ENCODE measurements at places on chromosomes 3 and 15.
A peak's percentile ranks its signal among the peaks of the same experiment; 100 is the strongest.

GRCh38 chr3:141546081-141546480 is 59.3 kb downstream of the RASA2 start:
- DNase-seq, result no peak

GRCh38 chr3:59663076-59663850 is 613.4 kb upstream of the CFAP20DC start:
- DNase-seq, result no peak

DNA sequence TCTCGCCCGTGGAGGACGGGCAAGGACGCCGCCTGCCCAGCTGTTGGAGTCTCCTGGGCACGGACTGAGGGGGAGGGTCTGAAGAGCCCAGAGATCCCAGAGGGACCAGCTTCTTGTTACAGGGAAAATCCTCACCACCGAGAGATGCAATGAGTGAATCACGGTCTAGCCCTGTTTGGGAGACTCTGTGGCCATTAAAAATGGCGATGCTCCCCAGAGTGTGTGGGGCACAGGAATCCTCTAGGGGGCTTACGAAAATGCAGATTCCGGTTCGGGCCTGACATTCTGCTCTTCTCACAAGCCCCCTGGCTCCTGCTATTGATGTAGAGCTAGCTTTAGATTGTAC is 35.5 kb upstream of the EPHB3 start:
- DNase-seq, result no peak

DNA sequence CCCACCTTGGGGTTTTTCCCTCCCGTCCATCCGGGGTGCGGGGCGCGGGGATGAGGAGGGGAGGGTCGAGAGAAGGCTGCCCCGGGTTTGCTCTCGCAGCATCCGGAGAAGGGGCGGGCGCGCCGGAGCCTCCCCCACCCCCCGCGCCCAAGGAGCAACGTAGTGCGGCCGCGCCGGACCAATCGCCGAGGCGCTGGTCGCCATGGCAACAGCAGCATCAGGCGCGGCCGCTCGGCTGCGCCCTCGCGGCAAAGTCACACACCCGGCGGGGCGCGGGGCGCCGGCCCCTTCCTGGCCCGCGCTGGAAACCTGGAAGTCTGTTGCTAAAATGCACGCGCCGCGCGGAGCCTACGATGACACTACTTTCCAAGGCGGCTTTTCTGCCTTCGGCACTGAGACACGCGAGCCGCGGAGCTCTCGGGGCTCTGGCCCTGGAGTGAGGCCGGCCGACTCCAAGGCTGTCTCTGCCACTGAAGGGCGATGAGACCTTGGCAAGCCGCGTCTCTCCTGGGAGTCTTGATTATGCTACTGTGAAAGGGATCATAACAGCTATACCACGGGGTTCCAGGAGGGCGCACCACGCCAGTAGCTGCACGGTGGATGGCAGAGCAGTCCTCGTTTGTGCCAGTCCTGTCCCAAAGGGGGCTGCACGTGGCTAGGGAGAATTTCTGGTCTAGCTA is at the start of gene IQSEC1:
IQSEC1 (minus strand) TSS at position 104 of the 680 bp plus-strand sequence. CDS start 415 bp downstream, outside the sequence.
- no peak for DNase-seq

- no peak for DNase-seq
Measured at GRCh38 chr15:30954674-30955073, 36.8 kb downstream of the MTMR10 start.

GRCh38 chr15:85777250-85778106 is 17.2 kb downstream of the KLHL25 start:
- no peak for DNase-seq

GRCh38 chr15:68277131-68277602 is 378 bp upstream of the FEM1B start:
- no peak for DNase-seq

DNA sequence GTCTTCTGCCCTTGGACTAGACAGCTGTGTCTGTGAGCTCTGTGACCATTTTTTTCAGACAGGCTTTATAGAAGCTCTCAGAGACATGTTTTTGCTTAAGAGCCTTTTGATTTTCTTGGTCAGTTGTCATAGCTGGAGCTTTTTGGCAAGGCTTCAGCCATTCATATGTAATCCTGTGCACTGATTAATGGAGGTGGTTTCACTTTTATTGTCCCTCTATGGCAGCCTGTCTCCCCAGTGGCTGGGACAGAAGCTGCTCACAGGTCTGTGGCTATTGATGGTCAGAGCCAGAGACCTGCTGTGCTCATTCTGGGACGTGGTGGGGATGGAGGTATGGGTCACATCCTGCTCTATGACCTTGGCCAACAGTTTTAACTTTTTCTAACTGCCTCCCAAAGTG is 226.6 kb upstream of the LRRFIP2 start:
- no peak for DNase-seq

DNA sequence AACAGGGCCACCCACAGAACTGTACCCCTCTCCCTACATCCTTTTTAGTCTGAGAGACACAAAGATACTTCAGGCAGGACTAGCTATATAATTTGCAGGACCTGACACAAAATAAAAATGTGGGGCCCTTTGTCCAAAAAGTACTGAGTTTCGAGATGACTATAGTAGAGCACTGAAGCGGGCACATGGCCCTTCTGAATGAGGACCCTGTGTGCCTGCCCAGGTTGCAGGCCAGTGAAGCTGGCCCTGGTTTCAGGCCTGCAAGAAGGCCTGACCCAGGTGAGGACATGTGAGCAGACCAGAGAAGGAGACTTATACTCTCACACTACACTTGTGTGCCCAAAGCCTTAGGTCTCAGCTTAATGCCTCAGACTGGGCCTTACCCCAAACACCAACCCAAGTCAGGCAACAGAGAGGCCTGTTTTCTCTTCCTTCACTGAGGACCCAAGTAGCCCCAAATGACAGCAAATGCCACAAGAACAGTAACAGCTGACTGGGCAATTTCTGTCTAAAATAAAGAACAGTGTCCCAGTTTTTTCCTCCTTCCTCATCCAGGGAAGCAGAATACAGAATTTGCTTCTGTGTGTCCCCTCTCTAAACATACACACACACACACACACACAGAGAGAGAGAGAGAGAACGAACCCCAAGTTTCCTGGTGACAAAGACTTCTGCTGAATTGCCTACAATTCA is 100.9 kb upstream of the ARHGEF3 start:
- no peak for DNase-seq

- DNase-seq, result peak; percentile 12
Measured at GRCh38 chr15:65132878-65133547, 595 bp downstream of the PDCD7 start.

DNA sequence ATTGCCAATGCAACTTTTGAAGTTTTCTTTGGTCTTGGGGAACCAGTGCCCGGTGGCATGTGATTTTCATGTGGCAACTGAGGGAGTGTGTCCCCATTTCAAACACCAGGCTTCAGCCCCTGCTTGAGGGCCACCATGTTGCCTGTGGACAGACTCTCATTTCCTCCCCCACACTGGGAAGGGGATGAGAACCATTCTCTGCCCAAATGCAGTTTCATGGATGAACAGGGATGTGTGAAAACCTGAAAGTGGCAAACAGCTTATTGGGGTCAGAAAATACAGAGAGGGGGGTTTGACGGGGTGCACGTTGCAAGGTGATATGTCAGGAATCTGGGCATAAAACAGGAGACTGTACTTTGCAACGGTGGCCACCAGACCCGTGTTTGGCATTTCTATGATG is 6.3 kb downstream of the FAM107A start:
- no peak for DNase-seq

- no peak for DNase-seq
Measured at GRCh38 chr15:74349241-74349778, 18.1 kb downstream of the CYP11A1 start.

DNA sequence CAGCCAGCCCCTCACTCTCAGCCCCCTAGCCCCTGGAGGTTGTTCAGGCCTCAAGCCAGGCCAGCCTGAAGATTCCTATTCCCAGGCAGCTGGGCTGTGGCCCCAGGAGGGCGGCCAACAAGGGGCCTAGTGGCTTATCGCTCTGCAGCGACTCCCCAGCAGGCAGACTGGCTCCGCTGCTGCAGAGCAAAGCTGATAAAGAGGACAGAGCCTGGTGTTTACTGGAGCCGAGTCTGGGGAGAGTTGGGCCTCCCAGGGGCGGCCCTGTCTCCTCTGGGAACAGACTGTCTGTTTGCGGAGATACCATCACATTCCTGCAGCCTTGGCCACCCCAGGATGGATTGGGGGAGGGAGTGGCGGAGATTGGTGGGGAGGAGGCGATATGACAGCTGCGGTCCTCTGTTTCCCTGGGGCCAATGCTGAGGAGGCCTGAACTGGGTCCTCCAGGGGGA is 22.4 kb upstream of the SMAD6 start:
- DNase-seq, result peak; percentile 89

DNA sequence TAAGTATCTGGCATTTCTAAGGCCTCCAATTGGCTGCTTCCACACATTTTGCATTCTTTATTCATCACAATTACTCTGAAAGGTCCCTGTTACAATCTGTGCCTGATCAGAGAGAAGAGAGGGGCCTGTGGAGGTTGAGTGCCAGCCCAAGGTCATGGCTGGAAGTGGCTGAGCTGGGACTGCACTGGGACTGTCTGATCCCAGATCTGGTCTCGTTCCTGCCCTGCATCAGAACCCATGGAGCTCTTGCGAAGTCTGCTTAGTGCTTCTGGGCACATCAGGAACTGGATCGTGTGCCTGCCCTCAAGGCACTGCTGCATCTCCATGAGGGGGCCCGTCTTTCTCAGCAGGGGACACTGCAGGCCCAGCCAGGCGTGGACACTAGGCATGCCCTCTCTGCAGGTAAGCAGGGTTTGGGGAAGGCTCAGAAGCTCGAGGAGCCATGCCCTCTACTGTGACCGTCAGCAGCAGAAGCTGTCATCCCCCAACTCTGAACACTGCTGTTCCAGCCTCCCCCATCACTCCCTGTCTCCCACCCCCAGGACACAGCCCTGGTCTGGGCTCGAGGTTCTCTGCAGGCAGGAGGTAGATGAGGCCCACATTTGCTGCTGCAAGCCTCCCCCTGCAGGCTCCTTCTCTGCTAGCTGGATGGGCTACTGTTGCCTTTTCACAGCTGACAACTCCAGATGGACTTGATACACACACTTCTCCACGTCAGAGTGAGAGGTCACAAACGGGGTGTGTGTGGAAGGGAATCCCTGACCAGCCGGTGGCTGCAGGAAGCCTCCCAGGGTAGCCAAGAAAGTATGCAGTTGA is 96.5 kb upstream of the PRR23E start:
- DNase-seq, result no peak

DNA sequence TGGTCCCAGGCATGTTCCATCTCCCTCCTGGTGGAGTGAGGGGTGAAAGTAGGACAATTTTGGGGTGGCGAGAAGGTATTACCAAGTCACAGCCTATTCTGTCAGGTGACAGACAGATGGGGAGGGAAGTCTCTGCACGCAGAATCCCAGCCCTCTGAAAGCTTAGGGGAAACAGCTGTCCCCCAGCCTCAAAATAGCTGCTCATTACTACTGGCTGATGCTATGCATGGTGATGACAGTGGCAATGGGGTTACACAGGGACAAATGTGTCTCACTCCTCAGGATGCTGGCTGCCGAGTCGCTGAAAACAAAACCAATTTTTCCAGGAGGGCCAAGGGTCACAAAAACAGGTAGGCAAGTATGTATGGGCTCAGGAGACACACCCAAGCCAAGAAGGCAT is 68.8 kb upstream of the OXTR start:
- DNase-seq, result no peak

DNA sequence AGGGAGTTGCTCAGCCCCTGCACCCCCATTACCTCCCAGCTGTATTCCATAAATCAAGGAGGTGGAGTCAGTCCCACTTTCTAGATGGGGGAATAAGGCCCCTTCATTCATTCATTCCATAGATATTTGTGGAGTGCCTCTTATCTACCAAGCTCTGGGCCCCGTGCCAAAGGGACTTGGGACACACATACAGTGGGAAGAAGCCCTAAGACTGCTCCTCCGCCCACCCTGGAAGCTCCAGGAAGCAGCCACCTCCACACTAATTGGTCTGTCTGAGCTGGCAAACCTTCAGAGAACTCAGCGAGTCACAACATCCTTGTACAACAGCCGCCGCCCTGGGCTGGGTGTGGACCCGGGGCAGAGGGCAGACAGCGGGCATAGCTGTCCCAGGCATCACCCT is 6.4 kb downstream of the STRA6 start:
- peak; percentile 43 for DNase-seq

DNA sequence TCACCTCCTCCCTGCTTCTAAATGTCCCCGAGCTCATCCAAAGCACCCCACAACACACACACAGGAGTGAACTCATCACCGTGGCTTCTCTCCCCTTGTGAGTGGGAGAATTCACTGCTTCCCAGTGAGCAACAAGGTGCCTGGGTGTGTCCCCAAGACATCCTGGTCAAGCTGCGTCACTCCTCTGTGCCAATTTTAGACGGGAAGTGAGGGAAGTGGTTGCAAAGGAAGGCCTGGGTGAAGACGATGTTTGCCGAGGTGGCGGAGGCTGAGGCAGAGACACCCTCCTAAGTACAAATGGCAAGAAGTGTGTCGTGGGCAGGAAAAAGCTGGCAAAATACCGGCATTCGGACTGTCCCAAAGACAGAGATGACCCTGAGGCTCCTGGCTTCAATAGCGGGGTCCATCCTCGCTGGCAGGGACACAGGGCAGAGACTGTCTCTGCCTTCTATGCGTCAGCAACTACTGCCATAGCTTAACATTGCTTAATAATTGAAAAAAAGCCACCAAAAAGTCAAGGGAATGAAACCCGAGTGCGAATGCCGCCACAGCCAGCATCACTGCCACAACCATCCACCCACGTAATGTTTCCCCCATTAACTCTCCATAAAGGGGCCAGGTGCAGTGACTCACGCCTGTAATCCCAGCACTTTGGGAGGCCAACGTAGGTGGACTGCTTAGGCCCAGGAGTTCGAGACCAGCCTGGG is 72.8 kb downstream of the VGLL4 start:
- DNase-seq, result no peak

DNA sequence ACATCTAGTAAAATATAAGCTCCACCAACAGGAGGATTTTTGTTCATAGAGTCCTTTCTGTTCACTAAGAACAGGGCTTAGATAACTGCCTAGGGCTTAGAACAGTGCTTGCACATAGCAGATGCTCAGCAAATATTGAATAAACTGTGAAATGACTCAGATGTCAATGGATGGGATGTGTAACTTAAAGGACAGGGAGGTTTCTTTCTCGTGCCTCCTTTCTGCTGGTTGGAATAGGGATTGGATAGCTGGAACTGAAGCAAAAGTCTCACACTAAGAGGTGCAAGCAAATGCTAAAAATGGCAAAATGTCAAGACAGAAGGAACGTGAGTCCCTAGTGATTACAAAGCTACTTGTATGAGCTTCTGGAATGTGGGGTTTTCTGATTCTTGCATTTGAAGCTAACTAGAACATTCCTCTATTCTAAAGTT is 392.8 kb upstream of the WNT5A start:
- DNase-seq, result no peak

DNA sequence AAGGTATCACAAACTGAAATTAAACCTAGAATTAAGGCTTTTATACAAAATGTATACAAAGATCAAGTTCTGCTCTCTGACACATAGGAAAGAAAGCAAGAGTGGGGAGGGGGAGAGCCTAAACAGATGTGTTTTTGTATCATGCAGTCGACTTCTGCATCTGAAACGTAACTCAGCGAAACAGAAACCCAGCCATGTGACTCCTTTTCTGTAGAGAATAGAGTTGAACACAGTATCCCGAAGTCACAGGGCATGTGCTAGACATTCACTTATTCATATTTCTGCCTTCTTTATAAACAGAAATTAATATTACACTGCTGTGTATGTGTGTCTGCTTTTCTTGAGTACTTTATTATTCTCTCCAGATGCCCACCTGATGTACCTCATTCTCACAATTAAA is 121.0 kb downstream of the PDZRN3 start:
- no peak for DNase-seq

- DNase-seq, result peak; percentile 62
Measured at GRCh38 chr3:98343647-98344507, 9.8 kb upstream of the OR5K4 start.

- DNase-seq, result peak; percentile 12
Measured at GRCh38 chr3:45929042-45929679, 14.1 kb upstream of the CXCR6 start.

Measured in HepG2 (cell line).